ENCODE measurements at places on chromosomes 1 and 21.

GRCh38 chr1:15616373-15617172 is 685 bp upstream of the DDI2 start:
- no peak for DNase-seq

- no peak for DNase-seq
Observed at GRCh38 chr1:220828179-220828490, 41.4 kb downstream of the MTARC1 start.

DNA sequence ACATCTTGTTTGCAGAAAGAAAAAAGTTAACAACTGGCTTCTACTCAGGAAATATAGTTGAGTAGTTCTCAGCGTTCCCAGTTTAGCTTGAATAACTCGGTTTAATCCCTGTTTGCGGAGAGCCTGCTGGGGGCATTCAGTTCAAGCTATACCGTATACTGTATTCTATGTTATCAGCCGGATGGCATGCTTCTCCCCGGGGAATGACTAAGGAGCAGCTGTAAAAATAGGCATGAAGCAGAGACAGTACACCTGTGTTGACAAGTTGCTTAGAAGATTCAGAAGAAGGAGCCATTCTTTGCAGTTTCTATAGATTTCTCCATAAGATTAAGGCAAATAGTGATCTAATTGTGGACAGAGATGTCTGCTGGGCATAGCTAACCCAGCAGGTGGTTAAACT is 267.8 kb upstream of the NCAM2 start:
- no peak for DNase-seq

DNA sequence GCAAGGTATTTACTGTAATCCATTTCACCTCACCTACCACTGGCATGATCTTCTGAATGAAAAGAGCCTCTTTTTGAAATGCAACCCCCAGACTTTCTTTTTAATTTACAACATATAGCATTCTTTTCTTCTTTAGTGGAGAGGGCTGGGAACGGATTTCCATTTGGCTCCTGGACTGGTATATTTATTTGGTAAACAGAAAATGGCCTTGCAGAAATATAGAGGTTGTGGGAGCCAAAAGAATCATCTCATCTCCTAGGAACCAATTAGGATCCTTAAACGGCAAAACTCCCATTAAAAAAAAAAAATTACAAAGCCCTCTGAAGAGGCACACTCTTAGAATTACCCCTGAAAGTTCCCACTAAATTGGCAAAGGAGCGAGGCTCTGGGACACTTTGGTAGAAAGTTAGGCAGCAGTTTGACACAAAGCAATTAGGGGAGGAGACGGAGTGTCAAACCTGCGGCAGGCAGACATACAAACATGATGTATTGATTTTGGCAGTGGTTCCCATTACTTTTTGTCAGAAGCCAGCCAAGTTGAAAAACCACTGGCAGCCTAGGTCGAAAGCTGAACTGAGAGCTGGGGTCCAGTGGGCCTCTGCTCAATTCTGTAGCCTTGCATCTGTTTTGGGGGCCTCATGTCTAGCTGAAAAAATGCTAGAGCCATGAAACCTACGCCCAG is 135.1 kb upstream of the MAGI3 start:
- no peak for DNase-seq

GRCh38 chr1:3981746-3982505 is 81.9 kb upstream of the C1orf174 start:
- DNase-seq = no peak

GRCh38 chr1:174791863-174792262 is 207.9 kb upstream of the CACYBP start:
- no peak for DNase-seq

GRCh38 chr1:117708323-117709248 is 102.7 kb downstream of the TENT5C start:
- DNase-seq = no peak

GRCh38 chr1:193404236-193404635 is 217.8 kb upstream of the B3GALT2 start:
- DNase-seq = no peak

DNA sequence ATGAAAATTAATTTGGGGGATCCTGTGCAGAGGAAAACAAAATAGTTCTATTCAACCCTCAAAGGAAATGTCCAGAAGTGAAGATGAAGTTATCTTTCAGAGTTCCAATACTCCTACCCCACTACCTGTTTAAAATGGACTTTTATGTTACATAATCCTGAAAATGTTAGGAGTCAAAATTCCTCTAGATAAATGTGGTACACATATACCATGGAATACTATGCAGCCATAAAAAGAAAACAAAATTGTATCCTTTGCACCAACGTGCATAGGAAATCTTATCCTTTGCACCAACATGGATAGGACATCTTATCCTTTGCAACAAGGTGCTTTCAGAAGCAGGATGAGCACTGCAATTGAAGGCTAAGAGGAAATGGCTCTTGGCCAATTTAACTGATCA is 245.2 kb downstream of the LTN1 start:
- no peak for DNase-seq

GRCh38 chr1:209218981-209219380 is 364.5 kb upstream of the CAMK1G start:
- DNase-seq = no peak

DNA sequence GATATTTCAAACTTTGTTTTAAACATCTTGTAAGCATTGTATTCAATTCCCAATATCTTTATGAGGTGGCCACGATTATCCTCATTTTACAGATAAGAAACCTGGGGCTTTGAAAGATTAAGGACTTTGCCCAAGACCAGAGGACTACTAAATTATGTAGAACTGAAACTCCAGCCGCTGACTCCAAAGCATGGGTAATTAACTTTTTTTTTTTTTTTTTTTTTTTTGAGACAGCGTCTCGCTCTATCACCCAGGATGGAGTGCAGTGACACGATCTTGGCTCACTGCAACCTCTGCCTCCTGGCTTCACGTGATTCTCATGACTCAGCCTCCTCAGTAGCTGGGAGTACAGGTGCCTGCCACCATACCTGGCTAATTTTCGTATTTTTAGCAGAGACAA is 68.7 kb downstream of the ALG14 start:
- DNase-seq = no peak

DNA sequence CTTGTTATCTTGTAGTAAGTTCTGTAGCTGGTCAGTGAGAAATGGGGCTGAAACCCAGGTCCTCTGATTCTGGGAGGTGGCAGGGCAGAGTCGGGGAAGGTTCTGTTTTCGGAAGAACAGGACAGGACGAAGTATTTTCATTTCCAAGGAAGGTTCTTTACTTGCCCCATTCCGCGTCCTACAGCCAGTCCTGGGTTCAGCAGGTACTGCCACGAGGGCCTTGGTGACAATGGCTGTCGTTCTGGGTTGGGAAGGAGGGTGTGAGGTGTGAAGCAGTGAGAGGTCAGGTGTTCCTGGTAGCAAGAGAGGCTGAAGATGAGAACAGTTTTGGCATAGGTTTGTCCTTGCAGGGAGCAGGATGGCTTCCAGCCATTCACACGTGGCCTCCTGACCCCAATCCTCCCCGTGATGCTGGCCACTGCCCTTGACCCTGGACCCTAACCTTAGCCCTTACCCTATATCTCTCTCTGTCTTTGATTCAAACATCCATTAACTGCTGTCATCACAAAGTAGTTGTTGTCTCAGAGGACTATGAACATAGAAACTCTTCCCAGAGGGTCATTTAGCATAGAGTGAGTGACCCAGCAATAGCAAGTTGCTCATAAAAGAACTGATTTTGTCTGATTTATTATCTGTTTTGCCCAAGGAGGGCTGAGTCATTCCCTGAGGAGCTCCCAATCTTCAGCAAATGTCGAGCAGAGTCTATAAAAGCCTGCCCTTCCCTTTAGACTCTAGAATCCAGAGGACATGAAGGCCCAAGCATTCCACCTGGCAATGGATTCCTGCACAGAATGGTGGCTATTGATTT is 25.0 kb downstream of the VASH2 start:
- DNase-seq = no peak

- DNase-seq = no peak
Observed at GRCh38 chr1:117180147-117180967, 30.4 kb downstream of the VTCN1 start.

DNA sequence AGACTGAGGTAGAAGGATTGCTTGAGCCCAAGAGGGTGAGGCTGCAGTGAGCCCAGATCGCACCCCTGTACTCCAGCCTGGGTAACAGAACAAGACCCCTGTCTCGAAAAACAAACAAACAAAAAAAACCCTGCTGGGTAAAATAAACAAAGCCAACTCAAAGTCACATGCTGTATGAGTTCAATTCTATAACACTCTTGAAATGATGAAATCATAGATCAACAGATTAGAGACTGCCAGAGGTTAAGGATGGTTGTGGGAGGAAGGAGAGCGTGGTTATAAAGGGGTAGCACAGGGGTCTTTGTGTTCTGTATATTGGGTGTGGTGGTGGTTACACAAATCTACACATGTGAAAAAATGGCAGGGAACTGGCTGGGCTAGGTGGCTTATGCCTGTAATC is 62.5 kb downstream of the TAS1R2 start:
- no peak for DNase-seq

DNA sequence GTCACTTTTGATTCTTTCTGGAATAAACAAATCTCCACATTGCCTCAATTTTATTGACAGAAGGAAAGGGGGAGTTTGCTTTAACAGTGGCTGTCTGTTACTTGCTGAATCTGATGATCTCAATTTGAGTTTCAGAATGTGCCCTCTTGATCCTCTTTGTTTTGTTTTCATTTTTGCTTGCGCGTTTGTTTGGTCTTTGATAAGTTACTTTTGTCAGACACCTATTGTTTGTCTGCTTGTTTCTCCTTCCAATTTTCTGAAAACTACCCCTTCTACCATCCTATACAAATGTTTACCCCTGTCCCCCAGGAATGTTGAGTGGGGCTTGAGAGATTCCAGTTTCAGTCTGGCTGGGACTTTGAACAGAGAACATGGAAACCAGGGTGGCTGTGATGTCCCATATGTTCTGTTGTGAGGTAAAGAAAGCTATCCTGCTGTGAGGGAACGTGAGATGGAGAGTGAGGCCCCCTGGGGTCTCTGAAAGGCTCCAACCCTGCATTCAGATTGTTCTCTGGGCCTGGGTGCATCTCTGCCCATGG is 11.8 kb upstream of the XCL2 start:
- no peak for DNase-seq

- DNase-seq = no peak
Observed at GRCh38 chr1:109793089-109793485, 29.4 kb upstream of the EPS8L3 start.

DNA sequence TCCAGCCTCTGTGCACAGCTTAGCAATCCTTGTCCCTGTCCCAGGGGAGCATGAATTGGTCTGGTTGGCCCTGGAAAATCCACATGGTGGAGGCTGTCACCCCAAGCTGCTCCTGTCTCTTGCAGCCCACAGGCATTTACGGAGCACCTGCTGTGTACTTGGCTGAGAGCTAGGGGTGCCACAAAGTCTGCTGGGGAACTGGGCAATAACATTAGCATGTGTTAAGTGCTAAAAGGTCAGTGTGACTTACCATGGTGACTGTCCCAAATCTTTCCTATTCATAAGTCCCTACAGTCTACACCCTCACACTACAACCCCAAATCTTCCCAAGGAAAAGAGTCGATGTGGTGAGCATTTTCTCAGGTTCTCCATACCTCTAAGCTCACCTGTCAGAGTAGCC is 53.6 kb upstream of the ARTN start:
- no peak for DNase-seq

- no peak for DNase-seq
Observed at GRCh38 chr1:85174503-85174902, 26.3 kb downstream of the SYDE2 start.

GRCh38 chr1:113088972-113089371 is 16.0 kb downstream of the LRIG2 start:
- DNase-seq = no peak

- DNase-seq = no peak
Observed at GRCh38 chr1:203407296-203407695, 56.4 kb upstream of the FMOD start.

DNA sequence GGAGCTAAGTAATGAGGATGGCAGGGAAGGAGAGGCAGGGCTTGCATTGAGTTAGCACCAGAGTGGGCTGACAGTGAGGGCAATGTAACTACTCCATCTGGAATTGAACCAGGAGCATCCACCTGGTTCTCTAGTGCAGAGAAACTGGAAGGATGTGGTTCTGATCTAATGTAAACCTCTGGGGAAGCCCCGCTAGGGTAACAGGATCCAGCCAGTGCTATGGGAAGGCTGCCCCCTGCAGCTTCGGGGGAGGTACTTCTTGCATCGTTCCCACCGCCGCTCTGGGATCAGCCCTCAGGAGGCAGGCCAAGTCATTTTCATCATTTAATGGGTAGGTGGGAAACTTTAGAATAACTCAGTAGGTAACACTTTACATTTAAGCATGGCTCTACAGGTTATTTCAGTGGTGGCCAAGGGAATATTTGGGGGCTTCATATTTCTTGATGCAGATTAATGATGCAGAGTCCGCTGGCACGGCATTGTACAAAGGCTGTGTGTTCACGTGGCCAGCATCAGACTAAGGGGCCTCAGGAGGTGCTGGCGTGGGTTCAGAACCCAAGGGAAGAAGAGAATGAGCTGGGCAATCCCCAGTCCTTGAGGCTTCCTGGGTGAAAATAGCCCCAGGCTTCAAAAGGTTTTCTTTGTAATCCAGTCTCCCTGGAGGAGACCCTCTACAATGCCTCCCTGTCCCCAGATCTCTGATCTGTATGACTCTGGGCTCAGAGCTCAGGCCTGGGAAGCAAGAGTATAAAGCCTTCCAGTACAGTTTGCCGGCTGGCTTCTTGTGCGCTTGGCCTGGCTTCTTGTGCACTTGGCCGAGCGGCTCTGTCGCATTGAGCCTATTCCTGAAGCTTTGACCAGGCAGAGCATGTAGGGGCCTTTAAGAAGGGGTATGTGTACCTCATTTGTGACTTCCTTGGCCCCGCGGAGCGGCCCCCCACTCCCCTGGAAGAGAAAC is 26.4 kb upstream of the KAZN start:
- DNase-seq = no peak

GRCh38 chr21:38352536-38353219 is 95.9 kb downstream of the KCNJ15 start:
- DNase-seq = no peak

- DNase-seq = no peak
Observed at GRCh38 chr1:18197299-18197698, 89.7 kb downstream of the IGSF21 start.

GRCh38 chr1:97451944-97452343 is 468.9 kb downstream of the DPYD start:
- DNase-seq = no peak

DNA sequence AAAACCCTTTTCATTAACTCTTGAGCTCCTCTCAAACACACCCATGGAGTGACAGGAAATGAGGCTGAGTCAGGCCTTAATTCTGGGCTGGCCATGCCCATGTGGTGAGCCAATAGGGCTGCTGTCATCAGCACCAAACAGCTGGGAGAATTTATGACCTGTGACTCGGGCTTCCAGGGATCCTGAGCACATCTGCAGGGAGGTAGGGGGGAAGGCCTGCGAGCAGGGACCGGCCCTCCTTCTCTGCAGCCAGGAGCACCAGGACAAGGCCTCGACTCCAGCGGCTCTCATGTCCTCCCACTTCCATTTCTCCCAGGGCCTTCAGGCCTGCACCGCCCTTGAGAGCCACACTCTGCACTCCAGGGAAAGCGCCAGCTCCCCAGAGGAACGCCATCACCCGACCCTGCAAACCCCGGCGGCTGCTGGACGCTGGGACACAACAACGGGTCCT is 14.6 kb downstream of the RIPK4 start:
- no peak for DNase-seq

DNA sequence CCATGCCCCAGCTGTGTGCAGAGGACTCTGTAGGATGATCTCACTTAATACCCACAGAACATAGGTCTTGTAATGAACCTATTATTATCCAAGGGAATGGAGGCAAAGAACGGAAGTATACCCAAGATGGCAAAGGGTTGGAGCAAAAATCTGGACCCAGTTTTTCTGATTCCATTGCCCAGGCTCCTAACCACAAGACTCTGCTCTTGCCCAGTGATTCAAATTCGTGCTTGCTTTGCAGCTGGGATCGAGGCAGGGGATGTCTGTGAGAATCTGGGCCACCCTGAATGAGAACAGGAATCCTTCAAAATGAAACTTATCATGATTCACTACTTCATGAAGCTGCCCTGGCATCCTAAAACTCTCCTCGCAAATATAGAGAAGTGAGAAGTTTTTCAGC is 97.5 kb upstream of the KCNJ6 start:
- DNase-seq = no peak
